ENCODE measurements at places on chromosomes 1 and 21.
A peak's percentile ranks its signal among the peaks of the same experiment; 100 is the strongest.

GRCh38 chr1:185601189-185601588 is 133.0 kb upstream of the HMCN1 start:
- DNase-seq, result no peak

DNA sequence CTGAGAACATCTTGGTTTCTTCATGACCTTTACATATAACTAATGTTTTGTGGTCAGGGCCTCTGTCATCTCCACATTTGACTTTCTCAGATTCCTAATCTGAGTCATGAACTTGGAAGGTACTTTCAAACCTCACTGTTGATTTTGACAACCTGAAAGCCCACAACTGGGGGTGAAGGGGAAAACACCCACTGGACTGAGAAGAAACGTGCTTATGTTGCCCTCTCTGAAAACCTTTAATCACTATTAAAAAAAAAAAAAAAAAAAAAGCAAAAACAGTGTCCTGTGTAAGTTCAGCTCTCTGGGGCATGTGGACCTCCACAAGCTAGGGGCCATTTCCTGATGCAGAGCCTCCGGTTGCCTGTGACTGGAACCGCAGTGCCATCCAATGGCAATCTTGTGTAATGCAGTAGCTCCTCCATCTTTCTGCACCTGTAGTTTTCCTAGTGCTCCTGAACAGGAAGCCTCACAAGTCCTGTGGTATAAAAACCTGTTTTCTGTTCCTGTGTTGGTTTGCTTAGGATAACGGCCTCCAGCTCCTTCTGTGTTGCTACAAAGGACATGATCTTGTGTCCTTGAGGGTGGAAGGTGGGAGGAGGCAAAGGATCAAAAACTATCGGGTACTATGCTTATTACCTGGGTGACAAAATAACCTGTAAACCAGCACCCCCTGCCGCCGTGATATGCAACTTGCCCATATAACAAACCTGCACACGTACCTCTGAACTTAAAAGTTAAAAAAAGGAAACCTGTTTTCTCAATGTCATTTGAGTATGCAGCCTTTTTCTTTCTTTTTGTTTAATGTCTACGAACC is 124.5 kb downstream of the ZNF648 start:
- DNase-seq, result no peak

DNA sequence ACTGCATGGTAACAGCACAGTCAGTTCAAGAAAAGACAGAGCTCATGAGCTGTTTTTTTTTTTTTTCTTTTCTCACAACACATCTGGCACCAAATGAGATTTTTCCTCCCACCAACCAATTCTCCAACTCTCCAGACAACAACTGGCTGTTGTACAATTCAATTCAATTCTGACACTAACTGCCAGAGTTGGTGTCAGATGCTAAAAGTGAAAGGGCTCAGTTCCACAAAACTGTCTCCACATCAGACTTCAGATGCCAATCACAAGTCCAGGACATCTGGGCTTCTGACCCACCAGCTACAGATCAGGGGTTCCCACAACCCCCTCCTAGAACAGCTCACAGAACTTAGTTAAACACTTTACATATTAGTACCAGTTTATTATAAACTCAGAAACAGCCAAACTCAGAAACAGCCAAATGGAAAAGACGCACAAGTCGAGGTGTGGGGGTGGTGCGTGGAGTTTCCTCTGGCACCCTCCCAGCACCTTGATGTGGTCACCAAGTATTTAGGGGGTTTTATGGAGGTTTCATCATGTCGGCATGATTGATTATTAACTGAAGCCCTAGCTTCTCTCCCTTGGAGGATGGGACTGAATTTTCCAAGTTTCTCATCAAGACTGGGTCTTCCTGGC is 39.2 kb upstream of the LRRC8D start:
- DNase-seq, result peak; percentile 73

- DNase-seq, result no peak
Measured at GRCh38 chr1:93275634-93276295, 69.9 kb upstream of the DR1 start.

GRCh38 chr1:86156566-86157455 is at the start of gene COL24A1:
COL24A1 (minus strand) TSS chr1:86156772; CDS start chr1:86156396, 376 bp downstream.
- no peak for DNase-seq

DNA sequence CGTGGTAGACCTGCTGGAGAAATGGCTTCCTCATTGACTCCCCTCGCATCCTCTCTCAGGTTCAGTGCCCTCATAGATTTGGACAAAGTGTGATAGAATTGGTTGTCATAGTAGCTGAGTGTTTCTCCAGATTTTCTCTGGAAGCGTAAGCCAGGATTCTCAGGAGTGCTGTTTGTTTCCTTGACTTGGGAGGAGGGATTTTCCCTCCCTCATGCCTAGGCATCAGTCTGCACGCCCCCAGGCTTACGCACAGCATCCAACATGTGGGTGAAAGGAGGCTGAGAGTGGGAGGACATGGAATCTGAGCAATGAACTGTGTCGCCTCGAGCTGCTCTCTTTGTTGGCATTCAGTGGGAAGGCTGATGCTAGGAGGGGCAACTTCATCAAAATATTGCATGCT is 503.5 kb downstream of the LTN1 start:
- no peak for DNase-seq

GRCh38 chr1:117930173-117930447 is 571 bp downstream of the WDR3 start:
- DNase-seq, result no peak

DNA sequence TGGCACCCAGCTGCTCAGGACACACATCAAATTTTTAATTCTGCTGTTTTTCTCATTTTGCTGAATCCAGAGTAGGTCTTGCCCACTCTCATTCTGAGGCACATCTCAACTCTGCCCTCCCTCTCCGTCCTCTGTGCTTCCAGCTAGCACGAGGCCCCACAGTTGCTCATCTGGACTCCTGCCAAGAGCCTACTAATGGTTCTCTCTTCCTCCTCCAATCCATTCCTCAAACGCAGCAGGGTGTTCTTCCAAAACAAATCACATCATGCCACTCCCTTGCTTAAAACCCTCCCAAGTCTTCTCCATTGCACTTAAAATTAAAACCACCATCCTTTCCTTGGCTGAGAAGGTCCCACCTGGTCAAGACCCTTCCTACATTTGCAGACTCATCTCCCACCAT is 49.8 kb upstream of the SCAF4 start:
- no peak for DNase-seq

GRCh38 chr1:24980836-24981630 is 51.0 kb upstream of the RUNX3 start:
- no peak for DNase-seq

DNA sequence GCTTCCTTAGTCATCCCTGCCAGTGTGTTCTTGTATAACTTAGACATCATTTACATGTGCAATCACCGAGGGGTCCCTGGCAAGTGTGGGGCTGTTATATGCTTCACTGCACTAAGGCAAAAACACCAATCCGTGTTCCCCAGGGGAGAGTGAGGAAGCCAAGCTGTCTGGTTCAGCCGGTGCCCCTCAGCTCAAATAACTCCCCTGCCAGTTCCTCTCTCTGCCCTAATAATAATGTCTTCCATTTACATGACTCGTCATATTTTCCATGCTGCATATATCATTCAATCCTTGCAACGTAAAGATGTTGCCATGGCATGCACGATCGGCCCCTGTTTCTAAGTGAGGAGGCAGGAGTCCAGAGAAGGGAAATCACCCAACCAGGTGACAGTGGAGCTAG is 24.4 kb upstream of the NDC1 start:
- DNase-seq, result no peak

DNA sequence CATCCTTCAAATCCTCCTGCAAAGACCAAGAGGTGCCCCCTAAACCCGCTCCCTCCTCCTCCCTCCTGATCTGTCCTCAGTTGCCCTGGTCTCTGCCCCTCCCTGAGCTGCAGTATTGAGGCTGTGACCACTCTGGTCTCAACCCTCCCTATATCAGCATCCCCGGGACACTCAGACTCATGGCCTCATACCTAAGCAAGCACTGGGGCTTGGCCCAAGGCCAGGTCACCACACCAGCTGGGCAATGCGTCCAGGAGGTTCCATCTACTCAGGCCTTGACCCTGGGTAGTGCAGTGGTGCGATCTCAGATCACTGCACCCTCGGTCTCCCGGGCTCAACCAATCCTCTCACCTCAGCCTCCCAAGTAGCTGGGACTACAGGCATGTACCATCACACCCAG is 9.8 kb downstream of the KIF17 start:
- DNase-seq, result no peak

GRCh38 chr21:43348801-43349261 is 78.1 kb downstream of the SIK1 start:
- no peak for DNase-seq

DNA sequence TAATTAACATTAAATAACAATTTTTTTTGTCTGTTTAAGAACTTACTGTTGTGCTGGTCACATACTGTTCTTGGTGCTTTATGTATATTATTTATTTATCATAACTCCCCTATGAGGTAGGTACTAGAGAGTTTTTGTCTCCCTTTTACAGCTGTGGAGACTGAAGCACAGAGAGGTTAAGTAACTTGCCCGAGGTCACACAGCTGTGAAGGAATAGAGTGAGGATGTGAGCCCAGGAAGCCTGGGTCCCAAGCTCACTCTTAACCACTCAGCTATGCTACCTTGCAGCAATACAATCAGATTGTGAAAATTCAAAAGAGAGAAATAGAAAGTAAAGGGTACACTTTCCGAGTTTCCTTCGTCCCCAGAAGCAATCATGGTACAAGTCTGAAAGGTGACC is 35.6 kb upstream of the FHAD1 start:
- no peak for DNase-seq

DNA sequence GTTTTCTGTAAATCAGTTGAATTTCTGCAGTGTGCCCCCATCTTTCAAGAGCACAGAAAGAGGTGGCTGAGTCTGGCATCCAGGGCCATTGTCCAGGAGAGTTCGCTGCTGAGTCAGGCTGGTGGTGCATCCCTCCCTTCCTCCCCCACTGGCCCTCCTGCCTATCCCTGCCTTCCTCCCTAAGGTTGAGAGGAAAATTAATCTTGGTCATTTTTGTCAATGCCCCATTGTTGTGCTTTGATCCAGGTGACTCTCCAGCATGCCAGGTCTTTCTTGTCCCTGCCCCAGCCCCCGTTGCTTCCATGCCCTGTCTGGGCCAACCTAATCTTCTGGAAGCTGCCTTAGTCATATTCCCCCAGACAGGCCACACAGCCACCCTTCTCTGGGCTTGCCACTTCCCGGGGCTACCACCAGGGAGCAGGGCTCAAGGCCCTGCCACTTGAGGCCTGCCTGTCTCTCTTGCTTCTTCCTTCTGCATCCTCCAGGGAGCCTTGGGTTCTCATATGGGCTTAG is 26.6 kb downstream of the PROK1 start:
- DNase-seq, result no peak

DNA sequence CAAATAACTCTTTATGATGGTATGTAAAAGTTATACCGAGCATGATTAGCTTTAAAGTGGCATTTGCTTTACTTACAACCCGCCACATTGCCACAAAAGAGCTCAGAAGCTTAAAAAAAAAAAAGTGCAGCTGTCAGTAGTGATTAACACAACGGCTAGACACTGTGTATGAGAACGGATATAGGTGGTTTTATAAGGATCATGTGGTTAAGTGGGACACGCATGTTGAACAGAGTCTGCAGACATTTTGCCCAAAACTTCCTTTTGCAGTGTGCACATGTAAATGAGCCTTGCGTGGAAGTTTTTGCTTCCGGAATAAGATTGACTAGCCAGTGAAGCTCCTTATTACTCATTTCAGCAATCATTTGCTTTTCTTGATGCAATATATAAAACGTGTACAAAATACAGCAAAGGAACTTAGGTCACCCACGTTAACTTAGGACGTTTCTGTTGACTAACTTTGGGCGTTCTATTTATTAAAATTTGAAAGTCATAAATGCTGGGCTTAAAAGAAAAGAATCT is 58.7 kb upstream of the RGS1 start:
- DNase-seq, result peak; percentile 21

Data from activated naive CD8-positive, alpha-beta T cell treated with anti-CD3 and anti-CD28 coated beads, Interleukin-2, amount 50 U/mL, for 16 hours (primary cell).